IPS-NIHi11 (cell line): ENCODE measurements at places on chromosomes 12 and 14.

GRCh38 chr14:74950795-74951442 lies 4.5 kb downstream of the PGF start:
- no peak for DNase-seq

DNA sequence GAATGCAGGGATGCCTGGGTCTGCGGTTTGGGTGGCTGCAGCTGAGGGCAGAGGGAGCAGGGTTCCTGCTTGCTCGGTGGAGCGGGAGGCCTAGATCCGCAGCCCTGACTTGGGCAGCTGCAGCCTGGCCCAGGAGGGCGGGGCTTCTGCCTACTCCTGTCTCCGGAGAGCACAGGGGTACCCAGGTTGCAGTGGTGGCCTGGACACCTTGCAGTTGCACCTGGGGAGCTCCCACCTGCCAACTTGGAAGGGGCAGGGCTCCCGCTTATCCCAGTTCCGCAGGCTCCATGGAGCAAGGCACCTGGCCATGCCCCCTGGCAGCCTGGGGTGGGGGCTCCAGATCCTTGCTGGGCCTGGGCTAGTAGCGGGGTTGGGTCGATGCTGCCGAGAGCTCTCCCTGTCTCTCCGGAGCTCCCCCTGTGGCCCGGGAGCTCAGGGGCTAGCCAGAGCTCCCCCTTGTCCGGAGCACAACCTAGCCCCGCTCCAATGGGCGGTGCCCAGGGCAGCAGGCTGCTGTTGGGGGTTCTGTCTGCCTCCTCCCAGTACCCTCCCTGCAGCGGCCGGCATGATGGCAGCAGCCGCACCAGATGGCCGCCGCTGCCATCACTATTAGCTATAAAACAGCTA lies 136.4 kb downstream of the PTPRR start:
- no peak for DNase-seq

- DNase-seq = peak; percentile 93
Observed at GRCh38 chr14:39114073-39114838, at the start of gene GEMIN2. TSS of gene GEMIN2 (plus strand) at chr14:39114323. CDS start at chr14:39114339, 16 bp downstream.

- no peak for DNase-seq
Observed at GRCh38 chr12:70052476-70052875, 190.8 kb upstream of the CNOT2 start.

DNA sequence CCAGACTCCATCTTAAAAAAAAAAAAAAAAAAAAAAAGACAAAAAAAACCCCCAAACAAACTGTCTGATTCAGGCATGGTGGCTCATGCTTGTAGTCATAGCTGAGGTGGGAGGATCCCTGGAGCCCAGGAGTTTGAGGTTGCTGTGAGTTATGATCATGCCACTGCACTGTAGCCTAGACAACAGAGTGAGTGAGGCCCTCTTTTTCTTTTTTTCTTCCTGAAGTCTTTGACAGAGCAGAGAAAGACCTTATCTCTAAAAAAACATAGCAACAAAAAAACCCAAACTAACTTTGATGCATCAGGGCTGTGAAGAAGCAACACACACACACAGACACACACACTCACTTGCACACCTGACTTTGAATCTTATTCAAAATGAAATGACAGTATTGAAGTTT lies 7.7 kb upstream of the AMN1 start:
- DNase-seq = no peak

DNA sequence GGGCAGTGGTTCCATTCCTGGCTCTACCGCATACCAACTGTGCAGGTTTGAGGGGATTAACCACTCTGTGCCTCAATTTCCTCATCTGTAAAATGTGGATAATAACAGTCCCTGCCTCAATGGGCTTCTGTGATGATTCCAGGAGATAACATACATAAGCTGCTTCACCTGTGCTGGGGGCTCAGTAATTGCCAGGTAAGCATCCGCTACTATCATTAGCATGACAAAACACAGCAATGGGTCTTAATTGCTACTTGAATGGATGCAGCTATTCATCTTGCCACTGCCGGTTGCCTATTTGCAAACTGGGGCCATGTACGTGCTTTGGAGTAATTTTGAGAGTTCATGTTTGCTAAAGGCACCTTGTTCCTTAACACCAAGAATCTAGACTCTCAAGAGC lies 132.6 kb downstream of the TMEM132D start:
- DNase-seq = peak; percentile 33

GRCh38 chr12:3342051-3342450 lies 149.0 kb upstream of the PRMT8 start:
- peak; percentile 79 for DNase-seq

DNA sequence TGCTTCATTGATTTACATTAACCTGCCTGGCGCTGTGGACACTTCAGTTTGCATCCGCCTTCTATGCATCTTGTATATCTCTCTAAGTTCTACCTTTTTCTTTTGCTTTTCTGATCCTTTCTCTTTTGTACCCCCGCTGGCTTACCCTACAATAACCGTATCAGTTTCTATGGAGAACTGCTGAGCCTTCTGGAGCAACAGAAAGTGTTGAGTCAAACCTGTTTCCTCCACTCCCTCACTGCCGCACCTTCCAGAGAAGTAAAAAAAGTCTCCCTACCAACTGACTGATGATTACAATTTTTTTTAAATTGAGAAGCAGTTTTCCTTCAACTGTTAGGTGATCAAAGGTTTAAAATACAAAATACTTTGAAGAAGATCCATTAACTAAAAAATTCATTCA lies 17.4 kb downstream of the EXD2 start:
- DNase-seq = no peak

DNA sequence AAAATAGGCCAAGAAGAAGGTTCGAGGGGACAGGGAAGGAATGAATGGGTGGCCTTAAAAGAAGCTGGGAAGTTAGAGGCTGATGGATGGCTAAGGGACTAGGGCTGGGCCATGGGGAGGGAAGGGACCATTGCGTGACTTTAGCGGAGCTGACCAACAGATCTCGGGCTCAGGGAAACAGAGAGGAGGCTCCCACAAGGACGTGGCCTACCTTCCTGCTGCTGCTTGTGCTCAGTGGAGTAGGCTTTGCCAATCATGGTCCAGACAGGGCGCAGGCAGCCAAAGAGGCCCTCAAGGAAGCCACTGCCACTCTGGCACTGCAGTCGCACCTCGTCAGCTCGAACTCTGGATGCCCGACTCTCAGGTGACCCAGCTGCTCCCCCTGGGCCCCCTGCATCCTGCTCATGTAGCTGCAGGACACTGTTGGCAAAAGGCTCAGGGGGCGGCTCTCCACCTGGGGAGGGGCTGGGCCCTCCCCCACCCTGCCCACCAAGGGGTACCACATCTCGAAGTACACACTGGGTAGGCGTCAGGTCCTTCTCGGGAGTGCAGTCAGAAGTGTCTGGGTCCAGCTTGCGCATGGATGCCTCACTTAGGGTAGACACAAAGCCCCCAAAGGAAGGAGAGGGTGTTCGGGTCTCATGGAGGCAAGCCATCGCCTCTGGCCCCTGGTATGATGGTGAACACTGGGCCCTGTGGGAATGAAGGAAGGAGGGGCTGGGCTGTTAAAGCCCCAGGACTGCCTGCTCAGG lies 12.3 kb downstream of the MAP3K12 start:
- no peak for DNase-seq

DNA sequence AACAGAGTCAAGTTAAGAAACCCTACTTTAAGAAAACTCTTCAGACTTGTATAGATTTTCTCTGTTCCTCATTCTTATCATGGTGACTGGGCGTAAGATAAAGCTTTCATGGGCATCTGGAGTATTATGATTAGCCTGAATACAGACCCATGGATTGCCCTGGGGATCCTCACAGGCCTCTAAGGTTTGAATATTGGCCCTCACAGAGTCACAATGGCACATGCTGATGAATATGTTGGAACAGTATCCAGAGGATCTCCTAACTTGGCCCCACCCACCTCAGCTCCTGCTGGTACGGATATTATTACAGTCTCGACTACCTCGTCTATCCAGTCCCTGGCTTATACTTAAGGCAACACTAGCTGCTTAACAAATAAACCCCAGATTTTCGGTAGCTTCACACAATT lies 8.1 kb downstream of the OSBPL8 start:
- no peak for DNase-seq

- DNase-seq = no peak
Observed at GRCh38 chr12:111014547-111014946, 94.2 kb upstream of the MYL2 start.

DNA sequence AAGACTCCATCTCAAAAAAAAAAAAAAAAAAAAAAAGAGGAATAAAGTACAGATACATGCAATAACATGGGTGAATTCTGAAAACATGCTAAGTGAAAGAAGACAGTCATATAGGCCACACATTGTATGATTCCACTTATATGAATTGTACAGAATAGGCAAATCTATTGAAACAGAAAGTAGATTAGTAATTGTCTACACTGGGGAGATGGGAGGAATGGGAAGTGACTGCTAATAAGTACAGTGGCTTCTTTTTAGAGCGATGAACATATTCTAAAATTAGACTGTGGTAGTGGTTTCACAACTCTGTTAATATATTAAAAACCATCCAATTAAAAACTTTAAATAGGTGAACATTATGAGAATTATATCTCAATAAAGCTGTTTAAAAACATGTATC lies 74.4 kb downstream of the ANKS1B start:
- no peak for DNase-seq

GRCh38 chr12:21882635-21883034 lies 58.6 kb downstream of the ABCC9 start:
- DNase-seq = no peak
